ENCODE measurements at places on chromosomes 11 and 22. TPM values are rescaled to one million over a fixed set of nuclear protein-coding genes. Genes with fewer than 3 reads are reported as not detected.

OR8K3 gene
- total RNA-seq, result not detected

OR4D5 gene
- not detected for total RNA-seq

INS gene
- total RNA-seq, result not detected

SERHL2 gene
- 0.34 TPM for total RNA-seq

DNAJB7 gene
- not detected for total RNA-seq

PANX2 gene
- total RNA-seq, result 0.29 TPM

SMTNL1 gene
- total RNA-seq, result not detected

TMEM121B gene
- 0.20 TPM for total RNA-seq

PLEKHB1 gene
- 26.5 TPM for total RNA-seq

TEX12 gene
- total RNA-seq, result 0.32 TPM

OTOG gene
- total RNA-seq, result not detected

RIN1 gene
- 3.4 TPM for total RNA-seq

CECR2 gene
- total RNA-seq, result 0.29 TPM

OR8H2 gene
- not detected for total RNA-seq

AQP11 gene
- not detected for total RNA-seq

PACSIN2 gene
- 36.8 TPM for total RNA-seq

CNTF gene
- 4.3 TPM for total RNA-seq

DLG2 gene
- total RNA-seq, result 1.0 TPM

PIWIL4 gene
- total RNA-seq, result 1.3 TPM
